GM12864 (cell line): ENCODE measurements at places on chromosomes 12 and 14.

DNA sequence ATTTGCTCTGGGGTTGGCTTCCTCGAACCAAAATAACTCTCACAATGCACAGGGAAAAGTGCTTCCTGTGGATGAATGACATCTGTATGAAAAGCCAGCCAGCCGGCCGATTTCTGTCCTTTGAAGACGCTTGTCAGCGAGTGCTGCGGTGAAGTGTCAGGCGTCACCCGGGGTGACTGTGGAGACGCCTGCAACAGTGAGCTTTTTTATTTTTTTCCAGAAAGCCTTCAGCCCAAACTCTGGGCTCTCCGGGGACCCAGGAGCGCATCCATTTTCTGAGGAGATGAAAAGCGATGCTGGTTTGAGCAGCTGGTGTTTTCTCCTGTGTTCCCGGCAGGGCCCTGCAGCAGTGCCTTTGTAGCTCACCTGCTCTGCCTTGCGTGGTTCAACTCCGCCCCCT, 147.9 kb upstream of the MYL2 start:
- DNase-seq, result no peak

- DNase-seq, result peak; percentile 26
Observed at GRCh38 chr14:69818758-69819191, 21.7 kb upstream of the SLC10A1 start.

GRCh38 chr14:33254861-33255395, 316.2 kb downstream of the NPAS3 start:
- DNase-seq, result no peak

- no peak for DNase-seq
Observed at GRCh38 chr12:6049992-6050391, 74.5 kb downstream of the VWF start.

- DNase-seq, result no peak
Observed at GRCh38 chr14:69105326-69105725, 47.6 kb downstream of the DCAF5 start.

DNA sequence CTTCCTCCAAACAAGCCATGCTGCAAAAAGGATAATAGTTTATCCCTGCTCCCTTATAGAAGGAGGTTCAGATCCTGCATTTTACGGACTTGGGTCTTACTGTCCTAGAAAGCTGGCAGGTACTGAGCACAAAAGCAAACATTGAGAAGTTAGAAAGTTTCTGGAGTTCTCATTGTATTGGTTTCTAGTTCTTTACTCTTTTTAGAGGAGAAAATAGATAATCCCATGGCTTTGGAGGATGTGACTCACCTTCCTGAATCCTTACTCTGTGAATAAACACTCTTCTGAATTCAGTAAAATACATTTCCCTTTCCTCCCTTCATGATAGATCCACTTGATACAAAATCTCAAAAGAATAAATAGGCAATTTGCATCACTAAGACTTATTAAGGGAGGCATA, 188.9 kb downstream of the NPAS3 start:
- no peak for DNase-seq

- DNase-seq, result no peak
Observed at GRCh38 chr14:73612339-73613045, at the start of gene ACOT6. Gene ACOT6, plus strand, starts transcription at chr14:73612517. Its CDS starts 55 bp downstream, at chr14:73612572.

- no peak for DNase-seq
Observed at GRCh38 chr14:102909462-102909861, 13.0 kb upstream of the AMN start.

DNA sequence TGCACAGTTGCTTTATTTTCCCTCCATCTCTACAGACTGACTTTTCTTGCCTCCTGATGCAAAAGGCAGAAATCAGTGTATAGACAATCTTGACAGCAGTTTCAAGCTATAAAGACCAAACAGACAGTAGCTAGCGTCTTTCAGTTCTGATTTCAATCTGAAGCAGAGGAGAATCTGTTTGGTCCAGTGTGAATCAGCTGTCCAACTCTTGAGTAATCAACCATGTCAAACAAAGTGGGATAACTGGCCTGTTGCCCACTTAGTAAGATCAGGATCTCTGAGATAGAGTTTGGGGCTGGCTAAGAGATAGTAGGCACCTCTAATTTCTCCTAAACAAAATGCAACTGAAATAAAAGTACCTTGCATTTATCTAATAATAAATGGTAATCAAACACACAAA, 797.4 kb upstream of the FBXO33 start:
- no peak for DNase-seq

GRCh38 chr12:65881965-65882413, 57.7 kb downstream of the HMGA2 start:
- no peak for DNase-seq

GRCh38 chr12:115930336-115930735, 347.2 kb downstream of the MED13L start:
- no peak for DNase-seq

GRCh38 chr12:80504389-80505163, 60.5 kb downstream of the PTPRQ start:
- peak; percentile 5 for DNase-seq

- DNase-seq, result no peak
Observed at GRCh38 chr14:44379292-44379977, 127.6 kb downstream of the FSCB start.

- no peak for DNase-seq
Observed at GRCh38 chr12:104416585-104416984, 40.2 kb upstream of the CHST11 start.

GRCh38 chr14:102396521-102396920, 33.8 kb downstream of the TECPR2 start:
- DNase-seq, result no peak

DNA sequence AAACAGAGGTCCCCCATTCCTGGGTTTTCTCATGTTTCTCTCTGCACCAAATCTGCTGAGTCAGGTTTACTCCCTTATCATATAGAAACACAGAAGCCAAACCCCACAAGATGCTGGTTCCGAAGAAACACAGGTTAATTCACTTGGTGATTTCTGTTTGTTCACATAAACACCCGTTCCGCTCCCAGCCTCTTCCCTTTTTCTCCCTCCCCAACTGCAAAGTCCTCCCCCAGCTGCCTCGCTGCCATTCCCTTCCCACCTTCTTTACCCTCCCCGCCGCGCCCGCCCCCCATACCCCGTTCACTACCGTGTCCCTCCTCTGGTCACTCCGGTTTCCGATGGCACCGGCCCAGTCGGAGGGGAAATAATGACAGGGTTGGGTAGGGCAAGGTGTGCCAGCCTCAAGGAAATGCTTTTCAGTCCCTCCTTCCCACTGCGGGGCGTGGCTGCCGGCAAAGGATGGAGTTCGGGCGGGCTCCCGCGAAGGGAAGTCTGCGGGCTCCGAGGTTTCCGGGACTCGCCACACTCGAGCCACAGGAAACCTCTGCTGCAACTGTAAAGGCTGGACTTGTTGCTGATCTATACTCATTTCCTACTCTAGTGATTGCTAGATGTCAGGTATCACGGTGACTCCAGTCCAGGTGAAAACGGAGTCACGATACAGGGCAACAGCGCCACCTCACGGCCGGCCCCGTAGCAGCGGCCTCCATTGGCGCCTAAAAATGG, at the start of gene STYK1:
TSS of gene STYK1 (minus strand) at position 394 of the 726 bp plus-strand sequence. CDS start 39,434 bp downstream, outside the sequence.
- no peak for DNase-seq

DNA sequence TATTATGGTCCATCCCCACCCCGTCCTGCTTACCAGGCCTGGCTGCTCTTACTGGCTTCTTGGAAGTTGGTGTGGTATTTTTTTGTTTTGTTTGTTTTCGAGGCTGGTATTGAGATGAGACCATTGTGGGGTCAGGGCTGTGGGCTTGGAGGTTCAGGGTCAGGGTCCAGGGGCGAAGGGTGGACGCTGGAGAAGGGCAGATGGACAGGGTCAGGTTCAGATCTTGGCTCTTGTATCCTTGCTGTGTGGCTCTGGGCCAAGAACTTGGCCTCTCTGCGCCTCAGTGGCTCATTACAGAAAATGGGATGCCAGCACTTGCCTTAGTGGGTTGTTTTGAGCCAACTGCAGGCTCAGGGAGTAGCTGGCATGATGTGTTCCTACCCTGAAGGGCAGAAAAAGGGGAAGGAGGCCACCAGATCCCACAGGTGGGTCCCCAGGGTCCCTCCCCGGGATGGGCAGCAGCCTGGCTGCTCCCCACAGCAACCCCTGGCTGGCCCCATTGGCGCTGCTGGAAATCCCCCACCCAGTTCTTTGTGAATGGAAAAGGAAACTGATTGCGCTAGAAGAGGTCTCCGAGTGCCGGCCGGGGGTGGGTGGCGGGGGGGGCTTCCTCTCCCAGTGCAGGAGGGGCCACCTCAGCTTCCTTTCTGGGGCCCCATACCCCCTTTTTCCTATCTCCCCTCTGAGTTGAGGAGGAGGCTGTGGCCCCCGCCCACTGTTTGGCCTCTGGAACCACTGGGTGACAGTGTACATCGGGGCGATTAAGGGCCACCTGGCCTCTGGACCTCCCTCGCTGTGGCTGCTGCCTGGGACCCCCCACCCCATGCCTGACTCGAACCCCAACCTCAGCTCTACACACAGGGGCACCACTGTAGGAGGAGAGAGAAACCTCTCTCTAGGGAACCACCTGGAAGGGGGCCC, 25.0 kb downstream of the SH2B3 start:
- DNase-seq, result no peak

- DNase-seq, result no peak
Observed at GRCh38 chr14:33711811-33712216, 239.1 kb downstream of the EGLN3 start.

DNA sequence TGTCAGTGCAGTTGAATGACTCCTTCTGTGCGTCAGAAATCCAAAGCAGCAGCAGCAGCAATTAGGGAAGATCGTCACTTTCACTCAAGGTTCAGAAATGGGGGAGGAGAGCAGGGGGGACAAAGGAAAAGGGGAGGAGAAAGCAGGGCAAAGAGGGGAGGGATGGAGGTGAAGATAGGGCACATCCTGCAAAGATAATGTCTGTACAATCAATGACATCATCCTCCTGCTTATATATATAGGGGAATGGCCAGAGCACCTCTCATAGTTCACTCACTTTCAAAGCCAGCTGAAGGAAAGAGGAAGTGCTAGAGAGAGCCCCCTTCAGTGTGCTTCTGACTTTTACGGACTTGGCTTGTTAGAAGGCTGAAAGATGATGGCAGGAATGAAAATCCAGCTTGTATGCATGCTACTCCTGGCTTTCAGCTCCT, at the start of gene NTS:
TSS of gene NTS (plus strand) at position 265 of the 431 bp plus-strand sequence. CDS start at position 374, 109 bp downstream.
- DNase-seq, result no peak

- DNase-seq, result no peak
Observed at GRCh38 chr14:99224116-99224910, 47.7 kb downstream of the BCL11B start.

- no peak for DNase-seq
Observed at GRCh38 chr12:56129942-56130495, 2.0 kb downstream of the ESYT1 start.

GRCh38 chr12:23555180-23555824, 394.2 kb downstream of the SOX5 start:
- no peak for DNase-seq

- DNase-seq, result no peak
Observed at GRCh38 chr12:52148464-52149181, 43.2 kb downstream of the KRT80 start.

DNA sequence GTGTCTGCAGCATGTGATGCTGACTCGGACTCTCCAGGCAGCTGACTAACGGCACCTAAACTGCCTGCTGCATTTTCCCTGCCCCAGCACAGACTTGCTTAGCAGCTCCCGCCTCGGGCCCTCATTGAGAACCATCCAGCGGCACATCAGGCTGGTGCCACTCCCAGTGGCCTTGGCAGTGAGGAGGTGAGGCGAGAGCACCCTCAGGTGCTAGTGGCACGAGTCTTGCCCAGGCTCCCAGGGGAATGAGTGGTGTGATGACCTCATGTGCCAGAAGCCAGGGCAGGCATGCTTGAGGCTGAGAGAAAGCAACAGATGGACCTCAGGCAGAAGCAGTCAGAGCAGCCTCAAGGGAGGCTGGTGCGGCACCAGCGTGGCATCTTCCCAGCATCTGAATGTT, 60.2 kb downstream of the PRKCH start:
- DNase-seq, result no peak

DNA sequence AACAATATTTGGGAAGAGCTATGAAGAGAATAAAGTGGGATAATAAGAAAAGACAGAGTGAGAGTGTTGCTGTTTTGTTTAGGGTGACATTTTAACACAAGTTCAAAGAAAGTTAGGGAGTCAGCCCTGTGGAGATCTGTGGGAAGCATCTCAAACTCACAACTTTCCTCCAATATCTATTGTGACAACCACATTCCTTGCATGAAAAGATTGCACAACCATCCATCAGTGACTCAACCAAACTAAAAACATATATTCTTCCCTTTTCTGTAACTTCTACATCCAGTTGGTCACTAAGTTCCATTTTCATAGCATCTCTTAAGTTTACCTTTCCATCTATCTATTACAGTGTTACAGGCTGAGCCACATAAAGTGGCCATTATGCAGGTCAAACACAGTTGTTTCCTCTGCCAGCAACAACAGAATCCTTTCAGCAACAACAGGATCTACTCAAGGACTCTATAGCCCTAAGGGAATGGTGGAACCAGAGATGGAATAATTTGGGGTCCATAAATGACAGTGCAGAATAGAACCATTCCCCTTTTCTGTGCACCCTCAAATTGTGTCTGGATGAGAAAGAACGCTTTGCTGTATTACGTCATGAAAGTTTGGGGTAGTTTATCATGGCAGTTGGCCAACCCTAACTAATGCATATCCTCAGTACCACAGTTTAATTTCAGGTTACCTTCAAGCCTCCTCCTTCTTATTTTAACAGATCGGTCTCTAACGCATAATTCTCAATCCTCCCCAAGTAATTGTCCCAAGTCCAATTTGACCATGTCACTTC, 118.8 kb downstream of the ST8SIA1 start:
- DNase-seq, result no peak

- DNase-seq, result no peak
Observed at GRCh38 chr14:69137843-69138535, 14.9 kb downstream of the DCAF5 start.

DNA sequence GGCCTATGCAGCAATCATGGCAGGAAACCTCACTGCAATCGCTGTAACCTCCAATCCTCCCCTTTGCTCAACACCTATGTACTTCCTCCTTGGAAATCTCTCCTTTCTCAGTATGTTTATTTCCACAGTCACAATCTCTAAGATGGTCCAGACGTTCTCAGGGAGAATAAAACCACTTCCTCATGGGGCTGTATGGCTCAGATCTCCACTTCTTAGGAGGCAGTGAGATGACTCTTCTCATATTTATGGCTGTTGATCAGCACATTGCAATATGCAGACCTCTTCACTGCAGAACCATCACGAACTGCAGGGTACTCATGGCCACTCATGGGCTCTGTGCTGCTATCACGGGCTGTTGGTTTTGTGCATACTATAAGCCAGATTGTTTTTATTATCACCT, 17.1 kb upstream of the OR4K17 start:
- no peak for DNase-seq
